Thoracic aorta (tissue), 2 donors: ENCODE measurements at places on chromosomes 1 and 21. TPM values are rescaled to one million over a fixed set of nuclear protein-coding genes. Genes with fewer than 3 reads are reported as not detected.

The IQGAP3 gene
- 2.2 TPM for total RNA-seq

The CHRNB2 gene
- not detected for total RNA-seq

- H3K36me3 ChIP-seq: peaks cover 3% of the 10 kb centered on the region
- H3K4me3 ChIP-seq: no peak overlapping the region
- no peak overlapping the region for H3K27ac ChIP-seq
- no peak for DNase-seq
- no peaks in the 10 kb centered on the region for H3K27me3 ChIP-seq
- peaks cover 19% of the 10 kb centered on the region for H3K4me1 ChIP-seq
Measured at GRCh38 chr1:29256979-29257804, 20.9 kb downstream of the PTPRU start.

- no peak overlapping the region for H3K27ac ChIP-seq
- H3K27me3 ChIP-seq: no peaks in the 10 kb centered on the region
- no peak for DNase-seq
- peaks cover 4% of the 10 kb centered on the region for H3K4me1 ChIP-seq
- no peak overlapping the region for H3K4me3 ChIP-seq
Measured at GRCh38 chr1:70072231-70072751, 133.1 kb downstream of the LRRC40 start.

GRCh38 chr1:199163267-199163666, 524.4 kb downstream of the PTPRC start:
- no peaks in the 10 kb centered on the region for H3K27me3 ChIP-seq
- H3K27ac ChIP-seq: no peak overlapping the region
- H3K36me3 ChIP-seq: no peaks in the 10 kb centered on the region
- no peak overlapping the region for H3K4me3 ChIP-seq
- H3K4me1 ChIP-seq: no peaks in the 10 kb centered on the region

DNA sequence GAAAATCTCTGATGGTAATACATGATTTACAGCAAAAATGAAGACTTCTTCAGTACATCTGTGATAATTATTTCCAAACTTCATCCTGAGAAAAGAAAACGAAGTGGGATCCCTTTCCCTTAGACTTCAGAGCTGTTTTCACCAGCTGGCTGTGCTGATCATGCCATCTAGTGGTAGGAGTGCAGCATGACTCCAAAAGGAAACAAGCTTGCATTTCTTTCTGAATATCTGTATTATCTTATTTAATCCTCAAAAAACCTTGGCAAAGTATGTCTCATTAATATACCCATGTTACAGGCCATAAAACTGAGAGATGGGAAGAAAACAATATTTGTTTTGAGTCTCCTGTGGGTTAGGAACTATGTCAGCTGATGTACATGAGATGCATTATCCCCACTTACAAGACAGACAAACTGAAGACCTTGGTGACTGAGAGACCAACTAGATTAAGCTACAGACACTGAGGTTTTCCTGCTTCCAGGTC, 9.8 kb upstream of the GJA8 start:
- H3K4me3 ChIP-seq: no peak overlapping the region
- peaks cover 7% of the 10 kb centered on the region for H3K4me1 ChIP-seq
- H3K27ac ChIP-seq: no peak overlapping the region
- no peak for DNase-seq
- no peaks in the 10 kb centered on the region for H3K36me3 ChIP-seq
- no peaks in the 10 kb centered on the region for H3K27me3 ChIP-seq

DNA sequence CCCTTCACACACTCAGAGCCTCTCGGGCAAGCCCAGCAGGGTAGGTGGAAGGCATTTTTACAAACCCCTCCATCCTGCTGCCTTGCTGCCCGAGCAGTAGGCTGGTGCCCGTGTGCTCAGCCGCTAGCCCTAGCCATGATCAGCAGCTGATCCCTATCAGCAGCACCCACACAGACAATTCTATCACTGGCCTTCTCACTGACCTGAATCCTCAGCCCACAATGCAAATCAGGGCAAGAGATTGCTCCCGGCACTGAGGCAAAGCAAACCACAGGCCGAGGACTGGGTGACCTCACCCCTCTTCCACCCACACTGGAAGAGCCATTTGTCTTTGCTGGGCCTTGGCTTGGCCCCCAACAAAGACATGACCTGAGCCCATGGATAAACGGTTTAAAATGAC, 895 bp upstream of the PDZK1 start:
- H3K27ac ChIP-seq: no peak overlapping the region
- H3K4me1 ChIP-seq: no peaks in the 10 kb centered on the region
- no peaks in the 10 kb centered on the region for H3K36me3 ChIP-seq
- no peak for DNase-seq

DNA sequence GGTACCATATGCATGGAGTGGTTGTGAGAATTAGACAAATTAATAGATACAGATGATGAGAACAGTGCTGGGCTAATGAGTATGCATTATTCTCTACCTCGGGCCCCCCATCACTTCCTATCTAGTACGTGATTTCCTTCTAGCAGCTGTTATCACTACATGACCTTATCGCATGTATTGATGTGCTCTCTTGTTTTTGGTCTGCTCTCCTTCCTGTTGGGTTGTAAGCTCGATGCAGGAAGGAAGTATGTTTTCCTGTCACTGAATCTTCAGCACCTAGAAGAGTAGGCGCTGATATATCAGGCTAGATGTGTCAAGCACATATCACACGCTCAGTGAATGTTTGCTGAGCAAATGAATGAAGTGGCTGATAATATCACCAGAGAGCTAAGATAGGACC, 43.9 kb upstream of the IFNAR2 start:
- H3K4me1 ChIP-seq: no peaks in the 10 kb centered on the region
- no peak for DNase-seq
- no peak overlapping the region for H3K27ac ChIP-seq
- no peak overlapping the region for H3K4me3 ChIP-seq
- no peaks in the 10 kb centered on the region for H3K36me3 ChIP-seq

DNA sequence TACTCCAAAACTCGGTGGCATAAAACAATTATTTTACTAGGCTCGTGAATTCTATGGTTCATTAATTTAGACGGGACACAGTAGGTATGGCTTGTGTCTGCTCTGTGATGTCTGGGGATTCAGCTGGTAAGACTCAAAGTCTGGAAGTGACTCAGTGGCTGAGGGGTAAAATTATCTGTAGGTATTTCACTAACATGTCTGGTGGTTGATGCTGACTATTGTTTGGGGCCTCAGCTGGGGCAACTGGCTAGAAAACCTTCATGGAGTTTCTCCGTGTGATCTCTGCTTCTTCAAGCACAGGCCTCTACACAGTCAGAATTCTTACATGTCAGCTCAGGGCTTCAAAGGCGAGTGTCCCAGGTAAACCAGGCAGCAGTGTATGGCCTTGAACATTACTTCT, 41.2 kb upstream of the KLF17 start:
- DNase-seq: no peak
- H3K4me1 ChIP-seq: peaks cover 19% of the 10 kb centered on the region
- no peak overlapping the region for H3K27ac ChIP-seq
- H3K4me3 ChIP-seq: no peak overlapping the region
- no peaks in the 10 kb centered on the region for H3K27me3 ChIP-seq
